ENCODE measurements at places on chromosomes 5 and 9.

DNA sequence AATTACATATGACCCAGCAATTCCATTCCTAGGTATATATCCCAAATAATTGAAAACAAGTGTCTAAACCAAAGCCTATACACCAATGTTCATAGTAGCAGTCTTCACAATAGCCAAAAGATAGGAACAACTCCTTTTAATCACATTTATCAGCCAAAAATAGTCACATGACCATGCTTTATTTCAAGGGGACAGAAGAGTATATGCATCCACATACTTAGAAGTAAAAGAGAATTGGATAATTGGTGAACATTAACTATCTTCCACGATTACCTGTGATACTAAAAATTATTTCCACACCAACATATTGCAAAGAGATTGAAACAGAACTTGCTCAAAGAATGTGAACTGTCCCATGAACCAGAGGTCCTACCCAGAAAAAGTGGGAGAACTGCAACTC, 51.8 kb upstream of the FOXE1 start:
- DNase-seq = no peak

DNA sequence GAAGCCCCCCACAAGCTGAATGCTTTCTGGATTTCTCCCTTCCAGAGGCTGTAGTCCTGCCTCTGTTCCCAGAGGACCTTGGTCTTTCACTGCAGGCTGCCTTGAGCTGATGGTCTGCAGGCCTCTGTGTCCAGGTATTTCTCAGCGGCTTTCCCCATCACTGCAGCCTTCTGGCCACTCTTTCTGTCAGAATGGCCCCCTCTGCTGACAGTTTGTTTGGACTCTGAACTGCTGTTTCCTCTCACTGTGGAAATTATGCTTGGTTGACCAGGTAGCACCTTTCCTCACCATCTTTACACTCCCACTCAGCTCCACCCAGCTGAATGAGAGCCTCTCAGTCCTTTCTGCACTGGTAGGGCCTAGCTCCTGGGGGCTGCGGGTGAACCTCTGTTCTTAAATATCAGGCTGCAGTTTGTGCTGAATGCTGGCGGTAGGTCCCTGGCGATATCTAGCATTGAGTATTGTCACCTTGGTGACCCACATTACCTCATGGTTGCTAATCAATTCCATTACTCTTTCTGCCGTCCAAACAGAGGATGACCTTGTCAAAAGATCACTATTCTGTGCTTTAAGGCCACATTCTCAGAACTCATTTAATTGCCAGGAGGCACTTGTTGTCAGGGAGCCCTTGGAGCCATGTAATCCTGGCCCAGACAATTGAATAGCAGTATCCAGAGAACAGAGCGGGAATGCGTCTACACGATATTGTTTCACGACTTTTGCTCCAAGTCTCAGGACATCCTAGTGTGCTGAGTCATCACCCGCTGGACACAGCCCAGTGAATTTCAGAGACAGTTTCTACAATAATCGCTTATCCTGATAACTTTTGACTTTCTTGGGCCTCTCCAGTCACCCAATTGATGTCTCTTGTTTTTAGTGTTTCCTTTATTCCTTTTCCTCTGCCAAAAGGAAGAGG, 230.2 kb downstream of the TENT4A start:
- DNase-seq = no peak

DNA sequence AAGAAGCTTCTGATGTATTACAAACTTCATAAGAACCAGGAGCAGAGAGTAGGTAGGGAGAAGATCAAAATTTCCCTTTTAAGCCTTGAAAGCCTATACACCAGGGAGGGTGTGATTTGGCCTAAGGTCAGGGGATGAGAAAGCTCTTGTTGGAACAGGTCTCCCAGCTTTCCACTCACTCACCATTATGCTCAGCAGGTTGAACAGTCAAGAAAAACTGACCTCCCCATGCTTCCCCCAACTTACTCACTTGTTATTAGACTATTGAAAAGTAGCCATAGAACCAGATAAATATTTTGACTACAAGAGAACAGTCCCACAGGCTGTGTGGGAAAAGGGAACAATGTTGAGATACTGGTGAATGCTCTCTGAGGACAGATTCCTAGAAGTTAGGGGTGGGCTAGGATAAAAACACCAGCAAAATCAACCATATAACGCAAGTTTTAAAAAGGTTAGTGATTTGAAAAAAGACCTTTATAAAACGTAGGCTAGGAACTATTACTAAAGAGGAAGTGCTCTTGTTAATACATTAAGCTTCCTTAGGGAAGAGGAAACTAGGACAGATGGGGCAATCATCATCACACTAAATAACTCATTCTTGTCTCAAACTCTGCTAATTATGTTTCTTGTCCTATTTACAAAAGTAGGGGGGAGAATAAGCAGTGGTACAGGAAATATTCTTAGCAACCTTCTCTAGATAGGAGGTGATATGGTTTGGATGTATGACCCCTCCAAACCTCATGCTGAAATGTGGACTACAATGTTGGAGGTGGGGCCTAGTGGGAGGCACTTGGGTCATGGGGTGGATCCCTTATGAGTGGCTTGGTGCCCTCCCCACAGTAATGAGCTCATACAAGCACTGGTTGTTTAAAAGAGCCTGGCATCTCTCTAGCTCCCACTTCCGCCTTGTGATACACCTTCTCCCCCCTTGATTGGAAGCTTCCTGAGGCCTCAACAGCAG, 31.0 kb downstream of the PCDHGC5 start:
- no peak for DNase-seq

DNA sequence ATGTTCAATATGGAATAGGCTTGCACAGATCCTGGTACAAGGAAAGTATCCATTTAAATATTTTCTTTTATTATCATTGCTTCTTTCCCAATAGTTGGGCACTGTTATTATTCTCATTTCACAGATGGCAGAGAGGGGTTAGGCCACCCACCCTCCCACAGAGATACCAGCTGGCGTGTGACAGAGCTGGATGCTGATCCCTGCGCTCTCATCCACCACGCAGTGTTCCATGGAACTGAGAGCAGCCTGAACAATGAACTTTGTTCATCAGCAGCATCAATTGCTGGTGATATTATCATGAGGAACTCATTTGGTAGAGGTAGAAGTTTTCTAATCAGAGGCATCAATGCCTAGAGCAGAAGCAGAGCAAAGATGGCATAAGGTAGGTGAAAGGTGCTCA, 227.9 kb downstream of the ESM1 start:
- no peak for DNase-seq

- DNase-seq = no peak
Measured at GRCh38 chr9:38689678-38690077, 30.3 kb downstream of the FAM240B start.

Data from sciatic nerve (tissue), 2 donors.